Mesothelial cell of epicardium (in vitro differentiated cells): ENCODE measurements at places on chromosomes 12 and 14. TPM values are rescaled to one million over a fixed set of nuclear protein-coding genes. Genes with fewer than 3 reads are reported as not detected.

DNA sequence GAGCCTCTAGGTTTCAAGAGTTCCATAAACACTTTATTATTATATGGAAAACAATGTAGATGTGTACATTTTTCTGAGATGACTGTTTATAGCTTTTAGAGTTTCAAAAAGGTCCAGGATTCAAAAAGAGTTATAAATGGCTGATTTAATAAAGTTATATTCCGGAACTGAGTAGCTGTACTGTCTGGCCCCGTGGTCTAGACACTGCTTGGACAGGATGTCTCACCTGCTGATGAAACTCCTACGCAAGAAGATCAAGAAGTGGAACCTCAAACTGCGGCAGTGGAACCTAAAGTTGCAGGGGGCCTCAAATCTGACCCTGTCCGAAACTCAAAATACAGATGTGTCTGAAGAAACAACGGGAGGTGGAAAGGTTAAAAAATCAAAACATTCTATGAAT is 69.7 kb downstream of the DCAF5 start:
- H3K27ac ChIP-seq: no peak overlapping the region
- peaks cover 28% of the 10 kb centered on the region for H3K4me1 ChIP-seq
- H3K27me3 ChIP-seq: no peaks in the 10 kb centered on the region
- no peak overlapping the region for H3K4me3 ChIP-seq
- DNase-seq: no peak

CEBPE gene
- total RNA-seq: not detected in 3 replicates

GRCh38 chr12:38465020-38465419 is 148.4 kb downstream of the ALG10B start:
- H3K4me1 ChIP-seq: no peaks in the 10 kb centered on the region
- H3K27ac ChIP-seq: no peak overlapping the region

DNA sequence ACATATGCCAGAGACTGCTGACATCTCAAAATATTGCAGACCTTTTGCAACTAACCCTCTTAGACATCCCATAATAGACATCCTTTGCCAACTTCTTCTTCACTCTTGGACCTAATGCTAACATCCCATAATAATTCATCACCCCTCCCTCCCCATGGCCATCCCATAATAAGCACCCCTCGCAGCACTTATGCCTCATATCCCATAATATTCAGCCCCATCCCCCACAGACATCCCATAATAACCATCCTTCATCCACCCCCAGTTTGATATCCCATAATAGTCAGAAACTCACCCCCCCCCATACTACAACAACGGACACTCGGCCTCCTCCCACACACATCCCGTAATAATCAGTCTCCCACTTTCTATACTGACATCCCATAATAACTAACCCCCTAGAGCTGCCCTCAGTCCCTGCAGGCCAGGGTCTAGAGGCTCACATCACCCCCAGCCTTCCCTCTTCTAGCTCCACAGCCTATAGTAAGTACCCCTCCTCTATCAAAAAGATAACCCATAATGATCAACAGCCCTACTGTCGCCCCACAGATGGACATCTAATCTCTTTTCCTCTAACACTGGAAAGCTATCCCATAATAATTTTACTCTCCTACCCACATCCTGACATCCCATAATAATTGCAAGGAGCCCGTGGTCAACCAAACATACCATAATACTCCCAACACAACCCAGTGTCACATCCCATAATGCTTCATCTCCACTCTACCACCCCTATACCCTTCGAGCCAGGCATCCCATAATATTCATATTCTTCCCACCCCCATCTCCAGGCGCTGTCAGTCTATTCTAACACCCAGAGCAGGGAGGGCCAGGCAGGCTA is 792 bp upstream of the CHD4 start:
- no peak overlapping the region for H3K4me3 ChIP-seq
- peaks cover 4% of the 10 kb centered on the region for H3K36me3 ChIP-seq
- no peak for DNase-seq
- H3K4me1 ChIP-seq: peaks cover 52% of the 10 kb centered on the region

- H3K4me3 ChIP-seq: no peak overlapping the region
- H3K27me3 ChIP-seq: no peaks in the 10 kb centered on the region
- H3K27ac ChIP-seq: no peak overlapping the region
- H3K36me3 ChIP-seq: no peaks in the 10 kb centered on the region
Measured at GRCh38 chr14:74309125-74310022, 6.6 kb upstream of the ABCD4 start.

- no peaks in the 10 kb centered on the region for H3K36me3 ChIP-seq
- H3K4me3 ChIP-seq: no peak overlapping the region
- peaks cover 17% of the 10 kb centered on the region for H3K4me1 ChIP-seq
- no peaks in the 10 kb centered on the region for H3K27me3 ChIP-seq
- H3K27ac ChIP-seq: no peak overlapping the region
Measured at GRCh38 chr12:47156167-47156736, 76.5 kb upstream of the AMIGO2 start.

FAM90A1 gene
- total RNA-seq: 0.09 to 0.20 TPM in 2 of 3 replicates, not detected in the other

CLEC2A gene
- 0.29 TPM in 1 of 3 replicates, not detected in the others for total RNA-seq

ERP29 gene
- 96.6 to 97.6 TPM (median 97.5 TPM) in 3 replicates for total RNA-seq

GRCh38 chr14:106843951-106844483 is 1317.6 kb downstream of the TMEM121 start:
- no peaks in the 10 kb centered on the region for H3K4me1 ChIP-seq
- H3K4me3 ChIP-seq: no peak overlapping the region
- no peaks in the 10 kb centered on the region for H3K36me3 ChIP-seq

RFLNA gene
- 36.9 to 41.0 TPM (median 37.9 TPM) in 3 replicates for total RNA-seq

GRCh38 chr12:131381716-131382430 is 329.0 kb upstream of the SFSWAP start:
- DNase-seq: no peak
- no peaks in the 10 kb centered on the region for H3K4me1 ChIP-seq
- no peak overlapping the region for H3K27ac ChIP-seq
- no peaks in the 10 kb centered on the region for H3K36me3 ChIP-seq
- peaks cover 40% of the 10 kb centered on the region for H3K27me3 ChIP-seq

DNA sequence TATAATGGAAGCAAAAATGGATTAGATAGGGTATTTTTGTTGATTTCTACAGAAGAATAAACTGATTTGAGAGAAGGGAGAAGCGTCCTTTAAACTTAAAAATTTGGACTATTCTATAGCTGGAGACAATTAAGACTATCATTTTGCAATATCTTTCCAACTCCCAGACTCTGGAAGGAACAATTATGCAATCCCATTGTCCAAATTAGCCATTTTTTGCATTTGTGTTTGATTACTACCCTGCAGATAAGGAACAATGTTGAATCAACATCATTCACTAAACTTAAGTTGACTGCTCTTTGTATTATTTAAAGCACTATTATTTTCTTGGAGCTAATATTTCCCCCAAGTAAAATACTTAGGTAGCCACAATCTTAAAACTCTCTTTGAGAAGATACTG is 34.8 kb upstream of the SELPLG start:
- no peak overlapping the region for H3K4me3 ChIP-seq
- H3K27ac ChIP-seq: no peak overlapping the region
- H3K36me3 ChIP-seq: peaks cover 2% of the 10 kb centered on the region
- peaks cover 5% of the 10 kb centered on the region for H3K4me1 ChIP-seq
